ENCODE measurements at places on chromosomes 3 and 15.

DNA sequence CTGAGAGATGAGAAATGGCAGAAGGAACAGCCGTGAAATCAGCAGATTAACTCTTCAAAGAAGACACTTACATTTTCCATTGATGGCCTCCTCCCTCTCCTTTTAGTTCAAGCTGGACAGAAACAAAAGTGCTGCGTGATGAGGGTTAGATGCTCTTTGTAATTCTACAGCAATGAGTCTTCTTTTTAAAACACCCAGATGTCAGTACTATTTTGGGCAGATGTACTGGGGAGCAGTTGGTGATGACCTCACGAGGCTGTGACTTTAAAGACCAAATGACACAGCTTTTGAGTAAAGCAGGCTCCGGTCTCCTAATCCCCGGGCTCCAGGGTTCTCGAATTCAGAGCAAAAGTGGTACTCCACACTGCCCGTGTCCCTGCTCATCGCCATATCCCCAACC is 198.2 kb downstream of the SLCO3A1 start:
- no peak for DNase-seq

- no peak for DNase-seq
Observed at GRCh38 chr15:66105286-66106265, 148.0 kb downstream of the MEGF11 start.

GRCh38 chr3:39144095-39144747 is 9.2 kb downstream of the CSRNP1 start:
- no peak for DNase-seq

DNA sequence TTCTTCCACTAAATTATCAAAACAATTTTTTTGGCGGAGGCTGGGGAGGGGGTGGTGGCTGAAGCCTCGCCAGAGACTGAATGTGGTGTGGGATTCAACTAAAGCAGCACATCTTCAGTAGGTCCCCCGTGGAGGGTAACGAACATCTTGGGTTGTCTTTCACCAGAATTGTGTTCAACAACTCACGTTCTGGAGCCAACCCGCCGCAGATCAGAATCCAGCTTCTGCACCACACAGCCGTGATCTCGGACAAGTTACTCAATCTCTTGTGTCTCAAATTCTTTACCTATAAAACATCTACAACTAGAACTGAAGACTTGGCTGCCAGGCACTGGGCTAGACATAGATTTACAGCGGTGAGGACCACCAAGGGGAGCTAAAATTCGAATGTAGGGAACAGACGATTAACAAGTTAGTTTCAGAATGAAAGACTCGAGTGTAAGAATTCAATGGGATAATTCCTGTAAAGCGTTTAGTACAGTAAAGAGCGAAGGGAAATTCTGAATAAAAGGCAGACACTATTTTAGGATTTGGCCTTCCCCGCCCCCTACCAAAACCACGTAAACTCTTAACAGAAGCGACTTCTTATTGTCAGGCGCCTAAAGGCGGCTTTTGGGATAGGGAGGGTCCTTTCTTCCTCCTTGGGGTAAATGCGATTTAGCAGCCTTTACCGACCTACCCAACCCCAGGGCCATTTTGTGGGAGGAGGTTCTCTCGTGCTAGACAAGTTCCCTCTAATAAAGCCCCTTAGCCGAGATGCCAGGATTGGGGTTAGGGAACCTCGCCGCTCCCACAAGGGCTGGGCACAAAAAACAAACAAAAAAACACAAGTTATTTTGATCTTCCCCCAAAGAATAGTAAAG is 697 bp upstream of the RAB5A start:
- DNase-seq: no peak

DNA sequence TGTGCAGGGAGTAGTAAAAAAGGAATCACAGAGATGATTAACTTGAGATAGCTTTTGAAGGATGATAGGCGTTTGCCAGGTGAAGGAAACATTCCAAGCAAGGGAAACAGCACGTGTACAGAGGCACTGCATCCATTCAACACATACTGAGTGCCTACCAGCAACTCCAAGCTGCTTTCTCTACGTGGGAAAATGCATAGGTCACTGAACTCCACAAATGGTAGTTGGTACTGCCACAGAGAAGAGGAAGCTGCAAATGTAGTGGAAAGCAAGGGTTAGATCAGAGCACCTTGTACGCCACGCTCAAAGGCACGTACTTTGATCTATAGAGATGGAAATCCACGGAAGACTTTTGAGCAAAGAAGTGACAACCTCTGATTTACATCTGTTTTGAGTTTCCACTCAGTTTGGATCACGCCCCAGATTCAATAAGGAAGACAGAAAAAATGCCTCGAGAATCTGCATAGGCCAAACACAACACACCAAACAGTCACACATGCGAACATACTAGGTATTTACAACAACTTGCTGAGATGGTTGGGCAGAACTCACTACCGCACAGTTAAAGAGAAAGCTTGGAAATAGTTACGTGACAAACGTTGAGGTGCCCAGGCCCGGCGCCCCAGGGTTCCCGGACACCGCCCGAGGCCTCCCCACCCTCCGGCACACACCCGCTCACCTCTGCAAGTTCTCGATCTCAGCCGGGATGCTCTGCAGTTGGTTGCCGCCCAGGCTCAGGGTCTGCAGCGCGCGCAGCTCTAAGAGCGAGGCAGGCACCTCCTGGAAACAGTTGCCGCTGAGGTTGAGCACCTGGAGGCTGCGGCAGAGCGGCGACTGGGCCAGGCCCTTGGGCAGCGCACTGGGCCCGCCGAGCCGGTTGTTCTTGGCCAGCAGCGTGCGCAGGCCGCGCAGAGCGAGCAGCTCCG is 826 bp downstream of the LRRC58 start:
- DNase-seq: no peak

DNA sequence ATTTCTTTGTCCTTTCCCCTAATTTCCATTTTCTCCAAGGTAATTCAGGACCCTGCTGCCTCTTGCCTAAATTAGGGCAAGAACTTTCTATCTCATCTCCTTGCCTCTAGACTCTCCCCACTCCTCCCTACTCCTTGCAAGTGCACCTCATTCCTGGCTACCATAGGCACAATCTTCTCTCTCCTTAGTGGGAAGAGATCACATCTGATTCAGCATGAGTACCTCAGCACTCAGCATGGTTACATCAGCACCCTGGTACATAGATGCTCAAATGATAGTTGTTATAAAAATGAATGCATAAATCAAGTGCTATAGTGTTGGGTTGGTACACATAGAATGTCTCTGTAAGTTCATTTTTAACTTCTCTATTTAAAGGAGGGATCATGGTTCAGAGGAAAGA is 313.4 kb upstream of the RASGRP1 start:
- no peak for DNase-seq

DNA sequence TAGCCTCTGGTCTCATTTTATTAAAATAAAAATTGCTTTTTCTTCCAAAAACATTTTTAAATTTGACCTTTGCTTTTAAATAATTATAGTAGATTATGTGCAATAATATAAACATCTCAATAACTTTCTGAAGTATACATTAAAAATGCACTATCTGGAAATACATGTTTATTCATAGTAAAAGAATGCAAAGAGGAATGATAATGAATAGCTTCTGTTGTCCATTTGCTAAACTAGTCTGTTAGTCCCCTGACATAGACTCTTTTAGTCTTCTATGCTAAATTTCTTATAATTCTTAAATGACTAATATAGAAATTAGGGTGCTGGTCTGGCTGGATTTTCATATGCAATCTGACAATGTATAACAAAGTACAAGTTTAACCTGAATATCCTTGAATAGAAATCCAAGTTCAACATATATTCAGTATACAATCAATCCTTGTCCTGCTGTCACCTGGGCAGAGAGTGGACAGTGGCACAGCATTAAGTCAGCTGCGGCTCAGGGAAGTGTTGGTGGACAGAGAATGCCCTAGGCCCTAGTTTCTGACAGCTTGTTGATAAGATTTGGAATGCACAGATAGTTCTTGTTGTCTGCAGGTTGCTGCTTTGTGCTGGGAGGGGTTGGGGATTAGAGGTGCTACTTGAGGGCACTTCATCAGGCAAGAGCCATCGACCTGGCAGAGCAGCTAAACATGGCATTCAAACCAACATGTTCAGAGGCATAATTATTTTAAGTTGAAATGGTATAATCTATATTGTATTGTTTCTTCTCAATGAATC is 161.7 kb downstream of the MBNL1 start:
- DNase-seq: no peak
